CD4-positive, alpha-beta T cell treated with Interleukin-15 for 4 hours (primary cell): ENCODE measurements at places on chromosomes 12 and 14.
A peak's percentile ranks its signal among the peaks of the same experiment; 100 is the strongest.

GRCh38 chr14:53355581-53356112 lies 202.5 kb upstream of the DDHD1 start:
- no peak for DNase-seq

GRCh38 chr12:70722584-70723343 lies 85.5 kb upstream of the PTPRB start:
- DNase-seq = peak; percentile 7

DNA sequence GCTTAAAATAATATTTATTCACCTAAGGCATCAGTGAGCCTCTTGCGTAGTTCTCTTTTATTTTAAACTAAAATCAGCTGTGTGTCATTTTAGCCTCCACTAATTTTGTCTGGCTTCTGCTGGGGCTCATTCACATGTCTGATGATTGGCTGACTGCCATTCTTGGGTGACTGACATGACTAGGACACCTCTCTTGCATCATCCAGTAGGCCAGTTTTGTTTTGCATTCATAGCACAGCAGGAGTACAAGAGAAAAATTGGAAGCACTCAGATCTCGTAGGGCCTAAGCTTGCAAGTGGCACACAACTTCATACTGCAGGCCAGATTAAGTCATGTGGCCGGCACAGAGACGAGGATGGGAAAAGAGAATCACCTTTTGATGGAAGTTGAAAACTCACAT lies 1226.5 kb downstream of the GALC start:
- no peak for DNase-seq

DNA sequence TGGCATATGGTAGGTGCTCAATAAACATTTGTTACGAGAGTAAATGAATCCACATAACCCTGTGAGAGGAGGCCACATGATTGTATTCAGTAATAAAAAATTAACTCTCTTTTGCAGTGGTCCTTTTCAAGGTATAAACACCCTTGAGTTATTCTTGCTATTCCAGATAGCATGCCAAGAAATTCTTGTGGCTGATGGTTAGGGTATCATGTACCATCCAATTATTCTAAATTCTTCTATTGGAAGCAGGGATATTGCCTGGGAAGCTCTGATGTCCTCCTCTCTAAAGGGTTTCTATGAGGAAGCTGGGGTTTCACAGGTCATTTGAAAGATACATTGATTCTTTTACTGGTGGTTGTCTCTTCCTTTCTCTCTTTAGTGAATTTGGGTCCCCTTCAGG lies 10.1 kb downstream of the AKAP6 start:
- DNase-seq = no peak

DNA sequence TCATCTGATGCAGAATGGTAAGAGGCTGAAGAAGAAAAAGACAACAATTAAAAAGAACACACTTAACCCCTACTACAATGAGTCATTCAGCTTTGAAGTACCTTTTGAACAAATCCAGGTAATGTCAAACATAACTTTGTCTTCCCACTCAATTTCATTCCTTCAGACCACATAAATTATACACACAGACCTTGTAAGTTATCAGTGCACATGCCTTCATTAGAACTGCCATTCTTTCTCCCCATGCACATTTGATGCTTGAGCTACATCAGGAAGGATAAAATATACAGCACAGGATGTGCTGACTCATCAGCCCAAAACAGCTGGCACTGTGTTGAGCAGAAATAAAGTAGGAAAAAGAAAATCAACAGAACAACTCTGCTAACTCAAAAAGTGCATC lies 246.7 kb downstream of the PAWR start:
- DNase-seq = no peak

DNA sequence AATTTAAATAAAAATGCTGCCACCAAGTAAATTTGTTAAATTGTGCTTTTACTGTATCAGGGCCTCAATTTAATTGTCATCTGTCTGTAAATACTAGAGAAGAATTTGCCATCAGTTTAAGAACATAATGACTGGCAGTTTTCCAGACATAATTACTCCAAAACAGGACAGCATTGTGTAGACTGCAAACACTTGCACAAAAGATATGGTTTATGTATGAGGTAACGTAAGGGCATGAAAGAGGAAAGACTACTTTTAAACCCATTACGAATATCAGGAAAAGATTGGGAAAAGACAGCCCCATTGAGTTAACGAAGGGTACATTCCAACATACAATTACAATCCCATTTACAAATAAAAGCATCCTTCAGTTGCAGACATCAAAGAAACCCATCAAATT lies 59.8 kb upstream of the KRR1 start:
- no peak for DNase-seq

- DNase-seq = no peak
Observed at GRCh38 chr12:108129017-108129812, at the start of gene WSCD2. WSCD2 (plus strand) TSS chr12:108129288; CDS start chr12:108195833, 66,545 bp downstream.

GRCh38 chr14:98244966-98245569 lies 1026.9 kb downstream of the BCL11B start:
- DNase-seq = no peak

DNA sequence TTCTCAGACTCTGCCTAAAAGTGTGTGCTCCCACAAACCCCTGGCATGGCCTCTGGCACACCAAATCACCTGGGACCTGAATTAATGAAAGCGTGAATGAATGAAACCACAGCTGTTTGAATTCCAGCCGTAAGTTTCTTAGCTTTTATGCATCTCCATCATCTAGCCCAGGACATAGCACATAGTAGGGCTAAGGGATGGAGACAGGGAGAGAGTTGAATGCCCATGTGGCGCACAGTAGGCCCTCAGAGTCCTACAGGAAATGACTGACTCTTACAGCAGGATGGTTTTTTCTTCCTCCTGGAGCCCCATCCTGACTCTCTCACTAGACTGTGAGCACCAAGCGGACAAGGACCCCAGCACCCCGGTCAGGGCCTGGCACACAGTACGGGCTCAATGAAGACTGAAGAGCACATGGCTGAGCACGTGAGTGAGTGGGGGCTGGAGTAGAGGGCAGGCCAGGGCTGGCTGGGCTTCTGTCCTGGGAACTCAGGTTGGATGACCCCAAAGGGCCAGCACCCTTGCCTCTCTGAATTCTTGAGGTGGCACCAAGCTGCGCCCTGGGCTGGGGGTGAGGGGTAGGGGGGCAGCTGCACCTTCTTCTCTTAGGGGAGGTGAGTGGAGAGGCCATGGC lies 351.3 kb downstream of the MED13L start:
- no peak for DNase-seq

DNA sequence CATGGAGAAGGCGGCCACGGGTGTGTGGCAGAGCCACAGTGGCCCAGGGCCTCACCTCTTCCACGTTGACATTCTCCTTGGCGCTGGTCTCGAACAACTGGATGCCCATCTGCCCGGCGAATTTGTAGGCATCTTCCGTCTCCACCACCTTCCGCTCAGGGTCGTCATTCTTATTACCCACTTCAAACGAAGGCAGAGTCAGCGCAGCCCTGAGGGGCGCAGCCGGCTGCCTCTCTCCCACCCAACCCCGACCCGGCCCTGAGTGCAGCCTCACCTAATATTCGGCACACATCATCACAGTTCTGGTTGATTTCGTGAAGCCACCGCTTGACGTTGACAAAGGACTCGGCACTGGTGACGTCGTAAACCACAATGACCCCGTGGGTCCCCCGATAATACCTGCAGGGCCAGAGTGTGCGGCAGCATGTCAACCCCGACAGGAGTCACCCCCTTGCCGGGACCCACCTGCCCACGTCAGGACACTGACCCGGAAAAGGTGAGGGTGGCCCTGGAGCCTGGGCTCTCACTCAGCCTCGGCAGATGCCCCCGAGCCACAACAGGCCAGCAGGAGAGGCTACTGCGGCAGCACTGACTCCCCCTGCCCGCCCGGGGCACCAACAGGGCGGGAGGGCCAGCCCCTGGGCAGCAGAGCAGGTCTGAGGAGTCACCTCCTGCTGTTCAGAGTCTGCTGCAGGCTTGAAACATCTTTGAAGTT lies 17.6 kb downstream of the RAB35 start:
- no peak for DNase-seq

DNA sequence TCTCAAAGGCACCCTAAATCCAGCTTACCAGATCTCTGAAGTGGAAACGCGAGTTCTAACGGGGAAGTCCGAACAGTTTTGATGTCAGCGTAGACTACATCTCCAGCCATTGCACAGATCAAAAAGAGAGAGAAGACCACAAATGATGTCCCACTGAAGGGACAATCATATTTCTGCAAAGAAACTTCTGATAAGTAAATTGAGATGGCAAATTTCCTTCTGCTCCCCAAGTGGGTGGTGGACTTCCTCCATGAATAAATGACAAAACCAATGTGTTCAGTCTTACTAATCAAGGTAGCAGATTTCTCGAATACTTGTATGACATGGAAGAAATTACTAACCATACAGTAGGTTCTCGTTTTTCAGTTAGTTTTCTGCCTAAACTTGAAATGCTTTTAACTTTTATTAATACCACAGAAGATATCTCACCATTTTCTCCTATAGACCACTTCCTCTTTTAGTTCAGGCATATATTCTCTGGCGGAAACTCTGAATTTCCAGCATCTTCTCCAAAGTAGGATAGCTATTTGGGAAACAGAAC lies at the start of gene CLECL1:
CLECL1 (minus strand) TSS at position 177 of the 541 bp plus-strand sequence.
- no peak for DNase-seq

- DNase-seq = no peak
Observed at GRCh38 chr12:15186597-15186996, 34.6 kb downstream of the RERG start.

GRCh38 chr12:103505371-103506236 lies 9.8 kb upstream of the C12orf42 start:
- no peak for DNase-seq

GRCh38 chr14:46480817-46481216 lies 170.8 kb downstream of the RPL10L start:
- DNase-seq = no peak

DNA sequence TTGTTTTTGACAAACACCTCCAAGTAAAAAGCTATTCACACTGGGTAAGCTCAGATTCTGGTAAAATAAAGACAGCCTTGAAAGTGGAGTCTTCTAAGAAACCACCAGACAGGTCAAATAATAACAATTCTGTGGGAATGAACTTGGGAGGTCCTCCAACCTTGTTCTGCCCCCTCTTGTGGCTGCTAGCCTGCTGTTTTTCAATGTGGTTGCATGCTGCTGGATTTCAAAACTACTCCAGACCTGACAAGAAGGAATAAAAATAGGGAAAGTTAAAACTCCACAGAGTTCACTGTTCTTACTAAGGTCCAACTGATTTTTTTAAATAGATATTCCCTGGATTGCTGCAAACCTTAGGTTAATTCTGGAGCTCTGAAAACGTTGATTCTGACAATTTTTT lies 32.2 kb upstream of the RIN3 start:
- DNase-seq = no peak

DNA sequence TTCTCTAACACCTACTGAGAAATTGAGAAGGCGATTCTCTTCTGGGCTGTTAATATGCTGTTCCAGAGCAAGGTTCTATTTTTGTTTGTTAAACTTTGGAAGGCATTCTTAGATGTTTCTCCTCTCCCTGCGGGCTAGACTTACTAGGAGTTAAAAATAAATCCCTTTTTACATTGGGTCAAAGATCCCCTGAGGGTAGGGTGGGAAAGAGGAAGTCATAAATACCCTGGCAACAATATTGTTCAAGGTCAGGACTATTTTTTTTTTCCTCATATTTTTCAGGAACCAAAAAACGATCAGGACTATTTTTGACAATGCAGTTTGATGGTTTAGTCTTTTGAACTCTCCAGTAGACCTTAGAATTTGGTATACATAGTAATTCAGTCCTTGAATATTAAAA lies 12.0 kb upstream of the SLC2A14 start:
- no peak for DNase-seq

- no peak for DNase-seq
Observed at GRCh38 chr12:29148596-29148910, 525 bp upstream of the FAR2 start.

GRCh38 chr14:78605897-78606500 lies 435.8 kb downstream of the NRXN3 start:
- DNase-seq = no peak

DNA sequence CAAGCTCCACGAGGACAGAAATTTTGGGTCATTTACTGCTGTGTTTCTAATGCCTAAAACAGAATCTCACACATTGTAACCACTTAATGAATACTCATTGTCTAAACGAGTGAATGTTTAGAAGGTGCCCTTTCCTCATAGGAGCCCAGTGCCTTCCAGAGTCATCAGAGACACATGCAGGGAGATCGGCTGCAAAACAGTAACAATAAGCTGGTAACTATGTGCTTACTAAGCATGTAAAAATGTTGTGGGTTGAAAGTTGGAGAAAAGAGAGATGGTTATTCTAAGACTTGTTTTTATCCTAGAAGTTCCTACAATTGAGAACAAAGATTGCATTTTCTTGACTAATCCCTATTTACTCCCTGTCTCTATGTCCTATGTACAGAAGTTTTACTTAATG lies 7.4 kb downstream of the TESPA1 start:
- DNase-seq = no peak

DNA sequence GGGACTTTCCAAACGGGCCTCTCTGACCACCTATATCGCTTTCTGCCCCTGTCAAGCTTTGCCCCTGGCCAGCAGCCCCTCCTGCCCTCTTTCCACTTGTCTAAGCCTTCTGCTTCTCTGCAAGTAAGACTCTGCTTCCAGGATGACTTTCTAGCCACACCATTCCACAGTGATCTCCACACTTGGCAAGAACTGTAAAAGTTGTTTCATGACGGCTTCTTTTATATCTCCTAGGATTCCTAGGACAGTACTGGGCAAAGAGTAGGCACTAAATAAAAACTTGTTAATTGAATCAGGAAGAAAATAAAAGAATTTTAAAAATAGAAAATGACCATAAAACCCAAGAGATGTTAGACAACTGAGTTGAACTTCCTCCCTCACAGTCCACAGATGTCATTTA lies 1.8 kb upstream of the PTPN21 start:
- no peak for DNase-seq

DNA sequence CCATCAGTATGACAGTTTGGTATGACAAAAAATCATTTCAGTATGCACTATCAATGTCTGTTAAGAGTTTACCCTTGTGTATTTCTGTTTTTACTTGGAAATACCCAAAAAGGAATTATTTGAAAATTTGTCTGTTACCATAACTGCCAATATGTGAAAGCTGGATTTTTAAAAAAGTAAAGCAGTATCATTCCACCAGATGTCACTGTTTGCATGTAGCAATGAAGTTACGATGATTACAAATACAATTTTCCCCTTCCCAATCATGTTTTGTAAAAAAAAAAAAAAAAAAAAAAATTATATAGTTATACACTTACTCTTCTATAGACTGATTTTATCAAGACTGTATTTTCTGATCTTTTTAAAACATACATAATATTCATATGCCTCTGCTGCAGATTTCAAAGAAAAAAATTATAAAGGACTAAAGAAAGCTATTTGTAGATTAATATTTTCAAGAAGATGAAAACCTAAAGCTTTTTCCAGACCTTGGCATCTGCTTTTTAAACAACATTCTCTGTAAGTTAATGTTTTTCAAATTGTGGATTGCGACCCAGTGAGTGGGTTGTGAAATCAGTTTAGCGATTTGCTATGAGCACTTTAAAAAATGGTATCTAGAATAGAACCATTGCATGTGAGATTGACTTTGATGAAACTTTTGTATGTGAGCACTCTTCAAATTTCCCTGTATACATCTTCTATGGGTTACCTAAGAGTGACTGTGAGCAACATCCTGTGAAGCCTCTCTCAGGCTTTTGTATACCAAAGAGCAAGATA lies 114.2 kb downstream of the TTC6 start:
- no peak for DNase-seq

- peak; percentile 52 for DNase-seq
Observed at GRCh38 chr14:98189062-98189461, 1082.9 kb downstream of the BCL11B start.
